ENCODE measurements at places on chromosomes 7 and 10.

DNA sequence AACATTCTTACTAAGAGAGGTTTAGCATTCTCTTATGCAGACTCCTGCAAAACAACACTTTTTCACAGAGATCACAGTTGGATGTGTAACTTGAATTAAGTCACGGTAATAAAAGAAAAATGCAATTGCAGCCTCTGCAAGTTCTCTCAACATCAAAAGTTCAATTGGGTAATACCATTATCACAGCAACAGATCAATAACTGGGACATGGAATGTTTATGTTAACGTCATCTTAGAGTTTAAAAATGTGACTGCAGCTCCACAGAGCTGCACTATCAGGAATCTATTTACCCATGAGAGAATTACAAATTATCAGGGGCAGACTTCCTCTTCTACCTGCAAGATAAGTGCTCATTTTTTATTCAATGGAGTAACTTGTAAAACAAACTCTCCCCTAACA, 86.7 kb downstream of the VSTM4 start:
- no peak for DNase-seq

- DNase-seq: no peak
Observed at GRCh38 chr7:22352887-22353286, 4.1 kb downstream of the RAPGEF5 start.

GRCh38 chr7:93226310-93226709, at the start of gene HEPACAM2:
TSS of gene HEPACAM2 (minus strand) at chr7:93226469.
- no peak for DNase-seq

- DNase-seq: no peak
Observed at GRCh38 chr7:30469303-30469702, 9.3 kb downstream of the NOD1 start.

- DNase-seq: no peak
Observed at GRCh38 chr7:37110660-37111424, 337.8 kb downstream of the ELMO1 start.

DNA sequence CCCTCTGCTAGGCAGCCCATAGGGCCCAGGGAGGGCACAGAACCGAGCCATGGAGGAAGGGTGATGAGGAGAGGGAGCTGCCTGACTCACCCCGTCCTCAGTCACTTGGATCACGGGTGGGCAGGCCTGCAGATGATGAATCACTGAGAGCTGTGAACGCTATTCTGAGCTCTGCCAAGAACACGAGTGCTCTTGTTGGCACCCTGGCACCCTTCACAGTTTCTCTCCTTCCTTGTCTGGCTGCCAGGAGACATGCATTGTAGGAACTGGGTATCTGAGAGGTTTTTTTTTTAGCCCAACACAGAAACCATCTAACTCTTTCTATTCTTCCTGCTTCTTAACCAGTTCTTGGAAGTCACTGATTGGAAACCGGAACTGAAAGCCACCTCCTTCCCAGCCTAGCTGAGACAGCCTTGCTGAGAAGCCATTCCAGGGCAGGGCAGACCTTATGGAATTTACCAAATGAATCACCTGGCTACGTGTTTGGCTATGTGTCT, 82.1 kb downstream of the SLC37A3 start:
- no peak for DNase-seq

DNA sequence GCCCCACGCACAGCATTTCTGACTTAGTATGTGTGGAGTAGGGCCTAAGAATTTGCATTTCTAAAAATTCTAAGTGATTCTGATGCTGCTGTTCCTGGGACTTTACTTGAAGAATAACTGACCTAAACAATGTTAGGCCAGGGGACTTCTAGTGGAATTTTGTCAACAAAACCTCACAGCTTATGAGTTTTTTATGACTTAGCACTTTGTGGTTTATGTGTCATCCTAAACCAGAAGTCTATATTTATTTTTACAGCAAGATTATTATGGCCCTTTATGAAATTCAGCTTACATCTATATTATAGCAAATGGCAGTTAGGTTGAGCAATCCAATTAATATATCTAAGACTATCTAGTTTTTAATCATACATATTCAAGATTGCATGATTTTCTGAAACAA, 24.6 kb upstream of the BET1 start:
- no peak for DNase-seq

DNA sequence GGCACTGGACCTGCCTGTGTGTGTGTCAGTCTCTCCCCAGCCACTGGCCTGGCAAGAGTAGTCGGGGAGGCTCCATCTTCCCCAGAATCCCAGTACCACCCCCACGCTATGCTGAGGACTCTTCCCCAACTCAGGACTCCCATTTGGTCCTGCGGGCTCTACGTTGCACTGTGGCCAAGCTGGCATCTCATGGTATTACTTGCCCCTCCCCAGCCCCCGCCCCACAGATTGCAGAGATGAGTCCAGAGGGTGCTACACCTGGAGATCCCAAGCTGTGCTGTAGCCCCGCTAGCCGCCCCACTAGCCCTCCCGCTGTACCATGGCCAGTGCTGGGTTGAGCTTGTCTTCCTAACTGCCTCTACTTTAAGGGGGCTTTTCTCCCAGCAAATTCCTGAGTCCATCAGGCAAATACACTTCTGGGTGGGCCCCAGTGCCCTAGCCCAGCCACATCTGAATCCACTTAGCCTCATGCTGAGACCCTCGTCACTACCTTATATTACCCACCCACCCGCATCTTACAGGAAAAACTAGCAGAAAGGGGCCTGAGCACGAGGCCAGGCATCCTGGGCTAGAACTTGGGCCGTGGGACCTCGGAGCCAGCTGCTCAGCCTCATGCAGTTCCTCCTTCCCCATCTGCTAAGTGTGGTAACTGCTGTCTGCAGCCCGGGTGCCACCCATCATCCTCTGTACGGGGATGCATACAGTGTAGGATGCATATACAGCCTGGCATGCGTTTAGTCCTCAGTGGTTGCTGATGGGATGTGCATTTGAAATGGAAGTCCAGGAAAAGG, 65.8 kb upstream of the CACUL1 start:
- DNase-seq: no peak

- DNase-seq: no peak
Observed at GRCh38 chr10:6501931-6502330, 78.1 kb downstream of the PRKCQ start.

DNA sequence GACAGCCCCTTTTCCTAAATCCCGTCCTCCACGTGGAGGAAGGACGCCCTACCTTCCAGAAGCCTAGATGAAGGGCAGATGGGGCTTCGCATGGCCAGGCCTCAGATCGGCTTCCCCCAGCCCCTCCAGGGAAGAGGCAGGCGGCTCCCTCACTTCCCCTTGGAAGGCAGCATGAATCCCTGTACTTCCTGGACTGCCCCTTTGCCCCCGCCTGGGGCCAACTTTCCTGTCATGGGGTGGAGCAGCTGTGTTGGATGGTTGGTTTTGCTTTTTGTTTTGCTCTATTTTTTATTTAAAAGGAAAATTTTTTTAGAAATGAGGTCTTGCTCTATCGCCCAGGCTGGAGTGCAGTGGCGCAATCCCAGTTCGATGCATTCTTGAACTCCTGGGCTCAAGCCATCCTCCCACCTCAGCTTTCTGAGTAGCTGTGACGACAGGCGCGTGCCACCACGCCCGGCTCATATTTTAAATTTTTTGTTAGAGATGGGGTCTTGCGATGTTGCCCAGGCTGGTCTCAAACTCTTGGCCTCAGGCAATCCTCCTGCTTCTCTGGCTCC, 27.2 kb downstream of the GTF2IRD1 start:
- no peak for DNase-seq

DNA sequence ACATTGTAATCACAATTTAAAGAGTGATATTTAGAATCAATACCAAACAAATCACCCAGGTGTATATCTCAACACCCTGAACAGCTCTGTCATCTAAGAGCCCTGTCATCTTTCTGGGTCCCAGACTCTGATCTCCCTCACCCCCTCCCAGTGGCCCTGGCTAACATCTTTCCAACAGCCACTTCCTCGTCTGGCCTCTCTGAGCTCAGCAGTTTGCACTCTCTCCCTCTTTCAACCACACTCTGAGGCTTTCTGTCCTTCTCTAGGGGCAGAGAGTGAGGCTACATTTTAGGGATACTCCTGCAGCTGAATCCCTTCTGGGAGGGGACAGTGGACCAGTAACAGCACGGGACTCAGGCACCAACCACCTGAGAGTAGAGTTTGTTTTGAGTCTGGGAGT, 17.1 kb upstream of the PRRT4 start:
- no peak for DNase-seq

GRCh38 chr7:41538810-41539724, 163.8 kb downstream of the INHBA start:
- DNase-seq: no peak

GRCh38 chr10:59269651-59270050, 92.7 kb downstream of the FAM13C start:
- DNase-seq: no peak

DNA sequence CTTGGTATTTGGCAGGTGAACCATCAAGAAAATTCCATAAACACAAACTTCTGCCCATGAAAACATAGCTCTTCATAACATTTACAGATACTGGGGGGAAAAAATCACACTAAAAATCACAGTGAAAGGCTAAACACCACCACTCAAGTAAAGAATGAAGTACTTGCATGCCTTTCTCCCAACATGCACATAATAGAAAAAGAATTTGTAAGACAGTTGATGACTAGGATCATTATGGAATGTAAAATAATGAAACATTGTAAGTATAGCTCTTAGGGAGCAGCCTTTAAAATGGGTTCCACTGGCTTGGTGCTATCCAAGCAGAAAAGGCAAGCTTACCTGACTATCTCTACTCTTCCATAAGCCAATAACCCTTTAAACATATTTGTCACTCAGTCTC, 299.9 kb upstream of the LRRN3 start:
- no peak for DNase-seq

DNA sequence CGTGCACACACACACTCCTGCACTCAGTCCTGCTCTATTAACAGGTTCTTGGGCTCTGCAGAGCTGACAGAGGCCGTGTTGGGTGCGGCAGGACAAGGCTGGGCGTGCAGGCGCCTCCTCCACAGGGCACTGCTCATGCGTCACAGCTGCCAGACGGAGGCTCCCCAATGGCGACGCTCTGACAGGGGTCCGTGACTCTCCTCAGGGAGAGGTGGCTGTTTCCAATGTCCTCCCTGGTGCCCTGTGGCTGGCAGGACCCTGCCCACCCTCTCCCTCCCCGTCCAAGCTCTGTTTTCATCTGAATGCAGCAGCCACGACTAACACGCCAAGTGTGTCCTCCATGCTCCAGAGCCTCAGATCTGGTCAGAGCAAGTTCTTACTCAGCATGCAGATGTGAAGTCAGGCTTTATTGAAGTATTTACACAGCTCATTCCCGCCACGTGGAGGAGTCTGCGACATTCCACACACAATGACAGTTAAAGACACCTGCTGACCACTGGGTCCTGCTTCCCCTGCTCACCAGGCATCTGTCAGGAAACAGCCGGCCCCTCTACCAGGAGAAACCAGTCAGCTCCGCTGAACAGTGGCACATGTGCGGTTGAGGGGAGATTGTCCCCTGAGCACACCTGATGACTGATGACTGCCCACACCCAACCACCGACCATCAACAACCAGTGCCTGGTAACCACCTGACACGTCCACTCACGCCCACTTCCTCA, 116.7 kb downstream of the VIPR2 start:
- no peak for DNase-seq

DNA sequence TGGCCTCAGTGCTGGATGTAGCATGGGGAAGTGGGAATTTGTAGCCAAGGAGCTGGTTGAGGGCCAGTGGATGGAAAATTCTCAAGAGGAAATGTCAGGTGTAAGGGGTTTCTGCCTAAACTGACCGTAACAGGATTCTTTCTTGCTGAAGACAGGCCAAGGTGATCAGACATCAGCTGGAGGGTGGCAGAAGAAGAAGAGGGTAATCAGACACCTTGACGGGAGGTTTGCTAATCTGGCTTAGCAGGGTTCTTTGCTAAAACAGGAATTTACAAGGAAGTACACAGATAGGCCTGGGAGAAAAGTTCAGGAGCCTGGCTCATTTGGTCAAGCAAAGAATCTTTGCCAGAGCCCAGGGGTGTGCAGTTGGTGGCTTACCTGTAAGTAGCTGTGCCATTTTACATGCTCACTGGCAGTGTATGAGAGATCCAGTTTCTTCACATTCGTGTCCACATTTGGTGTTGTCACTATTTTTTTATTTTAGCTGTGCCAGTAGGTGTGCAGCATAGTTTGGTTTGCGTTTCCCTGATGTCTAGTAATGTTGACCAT, 73.7 kb downstream of the BMPR1A start:
- no peak for DNase-seq

DNA sequence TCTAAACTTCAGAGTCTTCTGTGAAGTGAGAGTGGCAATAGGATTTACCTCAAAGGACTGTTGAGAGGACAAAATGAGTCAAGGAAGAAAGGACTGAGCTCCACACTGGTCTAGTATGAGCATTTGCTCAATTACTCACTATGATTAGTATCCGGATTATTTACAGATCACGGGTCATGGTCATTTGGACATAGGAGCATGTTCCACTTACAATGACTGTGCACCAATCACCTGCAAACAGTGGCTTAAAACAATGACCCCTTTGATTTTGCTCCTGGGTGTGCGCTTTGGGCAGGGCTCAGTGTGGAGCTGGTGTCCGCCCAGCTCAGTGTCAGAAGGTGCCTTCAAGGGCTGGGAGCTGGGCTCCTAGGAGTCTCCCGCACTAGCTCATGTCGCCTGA, 225.4 kb downstream of the TCERG1L start:
- DNase-seq: no peak

DNA sequence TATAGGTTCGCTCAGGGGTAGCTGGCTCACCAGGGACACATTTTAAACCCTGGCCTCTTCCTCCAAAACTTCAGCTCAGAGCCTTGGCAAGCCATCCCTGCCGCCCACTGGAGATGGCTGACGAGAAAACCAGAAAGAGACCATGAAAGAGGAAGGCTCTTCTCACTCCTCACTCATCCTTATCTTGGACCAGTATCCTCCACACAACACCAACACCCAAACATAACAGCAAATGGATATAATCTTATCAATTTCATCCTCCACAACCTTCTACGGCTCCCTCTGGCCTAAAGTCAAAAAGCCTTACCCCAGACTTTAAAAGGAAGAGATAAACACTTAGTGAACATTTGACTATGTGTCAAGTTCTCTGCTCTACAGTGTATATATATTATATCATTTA, 26.9 kb downstream of the DLG5 start:
- DNase-seq: no peak

- DNase-seq: no peak
Observed at GRCh38 chr10:123583639-123584418, 82.3 kb upstream of the GPR26 start.

- no peak for DNase-seq
Observed at GRCh38 chr7:33862946-33863814, 42.2 kb upstream of the BMPER start.

- DNase-seq: no peak
Observed at GRCh38 chr7:141685285-141686023, 16.5 kb downstream of the DENND11 start.

GRCh38 chr7:133934262-133934976, 192.7 kb upstream of the LRGUK start:
- no peak for DNase-seq

- no peak for DNase-seq
Observed at GRCh38 chr7:107104801-107105200, 60.3 kb downstream of the PRKAR2B start.

DNA sequence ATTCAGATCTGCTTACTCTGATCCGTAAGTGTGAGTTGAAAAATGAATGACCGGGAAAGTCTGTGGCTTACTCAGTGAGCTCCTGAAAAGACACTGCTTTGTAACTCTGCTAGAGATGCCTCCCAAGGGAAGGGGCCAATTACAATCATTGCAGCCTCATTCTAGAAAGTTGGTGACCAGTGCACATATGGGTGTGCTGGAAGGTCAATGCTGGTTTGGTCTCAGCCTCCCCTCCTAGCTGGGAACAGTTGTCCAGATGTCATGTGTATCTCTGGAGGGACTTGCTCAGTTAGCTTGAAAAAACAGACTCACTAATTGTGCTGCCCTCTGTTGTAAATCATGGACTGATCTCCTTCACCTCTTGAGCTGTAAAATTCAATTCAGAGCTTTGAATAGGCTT, 405.0 kb downstream of the ADRA2A start:
- no peak for DNase-seq

- DNase-seq: no peak
Observed at GRCh38 chr7:113562801-113563200, 356.0 kb downstream of the PPP1R3A start.

Data from T-cell (primary cell).